Stimulated activated CD4-positive, alpha-beta T cell treated with anti-CD3 and anti-CD28 coated beads, Interleukin-1b, Interleukin-23, amount 100 ng/mL, for 1 hour (primary cell): ENCODE measurements at places on chromosomes 11 and 22.

- no peak for DNase-seq
These were observed 361.5 kb downstream of the CTTN start for GRCh38 chr11:70759846-70760245.

GRCh38 chr22:11066458-11067285 is 4461.3 kb upstream of the OR11H1 start:
- no peak for DNase-seq

- DNase-seq, result no peak
These were observed 169.4 kb downstream of the TBC1D22A start for GRCh38 chr22:46931881-46932280.

DNA sequence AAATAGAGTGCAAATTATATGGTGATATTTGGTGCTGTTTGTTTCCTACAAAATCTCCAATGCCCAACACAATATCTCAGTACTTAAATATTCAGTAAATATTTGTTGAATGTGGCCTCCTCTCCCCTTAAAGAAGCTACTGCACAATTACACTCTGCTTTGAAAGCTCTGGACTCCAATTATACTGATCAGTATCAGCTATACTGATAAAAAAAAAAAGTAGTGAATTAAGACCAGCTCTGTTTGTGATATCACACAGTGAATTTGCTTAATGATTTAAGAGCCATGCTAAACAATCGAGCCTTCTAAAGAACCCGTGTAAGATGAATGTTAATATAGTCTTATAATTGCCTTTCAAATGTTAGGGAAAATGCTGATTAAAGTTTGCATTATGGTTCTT is 543.2 kb upstream of the API5 start:
- DNase-seq, result no peak
